Naive thymus-derived CD4-positive, alpha-beta T cell (primary cell): ENCODE measurements at places on chromosomes 1 and 21.

DNA sequence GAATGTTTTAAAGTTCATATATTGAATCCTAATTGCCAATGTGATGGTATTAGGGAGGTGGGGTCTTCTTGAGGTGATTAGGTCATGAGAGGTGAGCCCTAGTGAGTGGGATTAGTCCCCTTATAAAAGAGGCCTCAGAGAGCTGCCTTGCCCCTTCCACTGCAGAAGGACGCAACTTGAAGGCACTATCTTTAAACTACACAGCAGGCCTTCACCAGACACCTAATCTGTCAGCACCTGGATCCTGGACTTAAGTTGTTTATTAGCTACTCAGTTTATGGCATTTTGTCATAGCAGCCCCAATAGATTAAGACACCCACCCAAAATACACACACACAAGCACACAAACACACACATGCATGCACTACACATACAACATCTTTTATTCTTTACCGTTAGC, 61.4 kb downstream of the DAB1 start:
- DNase-seq: no peak

- DNase-seq: no peak
Observed at GRCh38 chr1:208604295-208604694, 360.1 kb upstream of the PLXNA2 start.

- DNase-seq: no peak
Observed at GRCh38 chr1:18668750-18669404, 38.2 kb downstream of the PAX7 start.

- no peak for DNase-seq
Observed at GRCh38 chr1:938088-938683, 14.5 kb downstream of the SAMD11 start.

- no peak for DNase-seq
Observed at GRCh38 chr1:219790834-219791615, 137.3 kb downstream of the SLC30A10 start.
